Endothelial cell (in vitro differentiated cells): ENCODE measurements at places on chromosomes 5 and 9. TPM values are rescaled to one million over a fixed set of nuclear protein-coding genes. Genes with fewer than 3 reads are reported as not detected.

OMD gene
- not detected for total RNA-seq

NEURL1B gene
- total RNA-seq = 0.13 TPM

LCN2 gene
- total RNA-seq = not detected

GFPT2 gene
- 10.1 TPM for total RNA-seq

DMXL1 gene
- total RNA-seq = 24.9 TPM

PCDHGA7 gene
- 6.3 TPM for total RNA-seq

RICTOR gene
- 35.3 TPM for total RNA-seq

RMND5B gene
- total RNA-seq = 70.4 TPM

IL4 gene
- not detected for total RNA-seq

- no peak for DNase-seq
Observed at GRCh38 chr5:116272281-116272941, 187.6 kb downstream of the COMMD10 start.

- no peak for DNase-seq
Observed at GRCh38 chr5:6873359-6873758, 160.1 kb downstream of the TENT4A start.

- no peak for DNase-seq
Observed at GRCh38 chr9:12798066-12798770, 23.4 kb downstream of the LURAP1L start.

- DNase-seq = no peak
Observed at GRCh38 chr5:65928322-65928752, 2.0 kb downstream of the ERBIN start.

- no peak for DNase-seq
Observed at GRCh38 chr9:110228321-110228720, 20.4 kb upstream of the C9orf152 start.

DNA sequence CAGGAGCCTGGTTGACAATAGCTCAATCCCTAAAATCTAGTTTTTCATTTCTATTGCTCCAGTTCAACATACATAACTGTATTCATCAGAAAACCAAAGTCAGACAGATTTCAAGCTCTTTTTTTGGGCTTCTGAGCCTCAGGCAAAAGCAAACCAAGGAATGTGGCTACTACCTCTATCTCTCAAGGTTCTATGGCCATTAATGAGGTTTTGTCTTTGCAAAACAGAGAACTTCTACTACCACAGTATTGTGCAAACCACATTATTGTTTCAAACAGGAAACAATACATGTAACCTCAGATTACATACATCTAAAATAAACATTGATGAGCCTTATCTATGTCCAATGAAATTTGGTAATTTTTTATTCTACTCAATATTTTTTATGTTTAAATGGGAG is 35.5 kb upstream of the FTMT start:
- DNase-seq = no peak

DNA sequence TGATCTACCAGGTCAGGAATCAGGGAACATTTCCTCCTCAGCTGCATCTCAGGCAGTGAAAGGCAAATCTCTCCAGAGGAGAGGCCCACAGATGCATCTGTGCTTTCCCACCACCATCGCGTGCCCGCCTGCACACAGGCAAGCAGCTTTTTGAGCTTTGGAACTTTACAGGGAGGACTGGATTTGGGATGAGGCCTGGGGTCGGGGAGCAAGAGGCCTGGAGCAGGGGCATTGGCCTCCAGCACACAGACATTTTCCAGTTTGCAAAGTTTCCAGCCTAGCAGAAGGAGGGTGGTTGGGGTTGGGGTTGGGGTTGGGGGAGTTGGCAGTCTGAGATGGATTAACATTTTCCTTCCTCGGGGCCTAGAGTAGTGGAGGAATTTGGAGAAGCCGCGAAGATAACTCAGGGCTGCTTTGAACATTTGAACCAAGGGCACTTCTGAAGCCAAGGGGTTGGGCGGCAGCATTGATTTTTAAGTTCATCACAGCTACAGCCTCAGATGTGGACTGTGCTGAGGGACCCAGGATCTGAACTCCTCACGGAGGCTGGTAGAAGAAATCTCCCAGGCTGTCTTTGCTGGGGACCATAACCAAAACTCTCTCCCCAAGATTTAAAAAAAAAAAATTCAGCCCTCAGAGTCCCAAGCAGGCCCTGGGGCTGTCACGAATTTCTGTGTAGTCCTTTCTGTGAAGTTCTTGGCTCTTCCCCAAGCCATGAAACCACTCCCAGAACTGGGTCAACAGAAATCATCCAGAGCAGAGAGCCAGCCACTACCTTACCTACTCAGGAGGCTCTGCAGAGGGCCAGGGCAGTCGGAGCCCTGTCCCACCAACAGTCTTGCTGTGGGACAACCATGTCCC is 25.6 kb downstream of the C5orf15 start:
- no peak for DNase-seq

- DNase-seq = no peak
Observed at GRCh38 chr5:200985-201384, 9.7 kb downstream of the LRRC14B start.

- DNase-seq = no peak
Observed at GRCh38 chr5:111583758-111584203, 71.4 kb upstream of the STARD4 start.

- DNase-seq = no peak
Observed at GRCh38 chr5:131509801-131510200, 125.2 kb downstream of the RAPGEF6 start.

- no peak for DNase-seq
Observed at GRCh38 chr9:110146373-110146772, 61.6 kb downstream of the C9orf152 start.

GRCh38 chr5:35781181-35781790 is 75.4 kb upstream of the IL7R start:
- DNase-seq = no peak

GRCh38 chr5:33272288-33272687 is 168.5 kb upstream of the TARS1 start:
- DNase-seq = no peak

DNA sequence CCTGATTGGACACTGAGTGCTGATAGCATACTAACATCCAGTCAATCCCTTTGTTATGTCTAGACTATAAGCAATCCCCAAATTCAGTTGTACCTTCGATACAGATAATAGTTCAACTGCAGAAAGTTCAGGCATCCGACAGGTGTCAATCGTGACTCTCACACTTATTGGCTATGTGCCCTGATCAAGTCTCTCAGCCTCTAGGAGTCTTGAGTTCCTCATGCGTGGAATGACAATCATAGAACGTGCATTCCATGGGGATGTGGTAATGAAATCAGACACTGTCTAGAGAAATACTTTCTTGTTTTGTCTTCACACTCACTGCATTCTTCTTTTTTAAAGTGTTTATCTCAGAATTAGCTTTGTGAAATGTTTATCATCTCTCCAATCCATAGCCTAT is 4.8 kb downstream of the ANKRD34B start:
- DNase-seq = no peak
